Right forelimb (tissue), 1 donor: ENCODE measurements at places on chromosomes 1 and 21.

- peak; percentile 91 for DNase-seq
These were observed 26.5 kb downstream of the DMRTB1 start for GRCh38 chr1:53485478-53486394.

DNA sequence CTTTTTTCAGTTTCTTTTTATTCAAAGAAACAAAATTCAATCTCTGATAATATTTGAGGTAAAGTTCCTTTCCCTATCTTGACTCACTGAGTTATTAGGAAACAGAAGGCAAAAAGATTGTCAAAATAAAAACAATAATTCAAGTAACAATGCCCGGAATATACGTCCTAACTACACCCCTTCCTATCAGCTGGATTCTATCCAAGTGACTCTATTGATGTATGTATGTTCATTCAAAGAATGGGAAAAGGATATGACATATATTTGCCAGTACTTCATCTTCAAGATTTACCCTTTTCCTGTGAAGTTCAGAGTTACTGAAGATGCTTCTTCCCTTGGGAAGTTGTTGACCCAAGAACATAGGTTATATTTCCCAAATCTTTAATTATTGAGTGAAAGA lies 13.7 kb downstream of the SPRTN start:
- DNase-seq, result no peak

- no peak for DNase-seq
These were observed 178.4 kb downstream of the DUSP10 start for GRCh38 chr1:221563476-221563921.

DNA sequence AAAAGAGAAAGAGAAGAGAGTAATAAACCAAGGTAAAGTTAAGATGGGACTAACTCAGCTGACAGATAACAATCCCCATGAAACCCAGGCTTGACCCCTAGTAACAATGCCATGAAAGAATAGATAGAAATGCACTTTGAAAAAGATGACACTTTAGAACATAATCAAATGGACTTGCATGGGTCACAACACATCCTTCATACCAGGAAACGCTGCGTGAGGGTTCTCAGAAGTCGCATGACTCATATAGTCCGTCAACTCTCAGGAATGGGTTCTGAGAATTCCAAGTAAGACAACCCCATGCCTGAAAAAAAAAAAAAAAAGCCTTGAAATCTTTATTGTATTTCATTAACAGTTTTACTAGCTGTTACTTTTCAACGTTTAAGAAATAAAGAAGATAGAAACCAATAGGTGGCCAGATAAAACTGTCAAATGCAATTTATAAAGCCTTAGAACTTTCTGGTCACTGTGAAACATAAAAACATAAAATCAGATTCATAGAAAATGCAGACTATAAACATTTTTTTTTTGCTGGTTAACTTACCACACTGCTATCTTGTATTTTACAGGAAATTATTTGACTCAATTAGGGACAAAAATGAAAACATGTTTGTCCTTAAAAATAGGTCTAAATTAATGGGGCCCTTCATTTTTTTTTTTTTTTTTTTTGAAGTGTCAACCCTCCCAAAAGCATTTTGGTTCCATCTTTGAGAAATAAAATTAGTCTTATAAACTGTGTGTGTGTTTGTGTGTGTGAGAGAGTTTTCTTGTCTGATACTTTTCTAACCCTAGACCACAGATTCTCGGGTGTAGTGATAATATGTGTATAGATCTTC lies 202.1 kb downstream of the NCAM2 start:
- DNase-seq, result no peak

DNA sequence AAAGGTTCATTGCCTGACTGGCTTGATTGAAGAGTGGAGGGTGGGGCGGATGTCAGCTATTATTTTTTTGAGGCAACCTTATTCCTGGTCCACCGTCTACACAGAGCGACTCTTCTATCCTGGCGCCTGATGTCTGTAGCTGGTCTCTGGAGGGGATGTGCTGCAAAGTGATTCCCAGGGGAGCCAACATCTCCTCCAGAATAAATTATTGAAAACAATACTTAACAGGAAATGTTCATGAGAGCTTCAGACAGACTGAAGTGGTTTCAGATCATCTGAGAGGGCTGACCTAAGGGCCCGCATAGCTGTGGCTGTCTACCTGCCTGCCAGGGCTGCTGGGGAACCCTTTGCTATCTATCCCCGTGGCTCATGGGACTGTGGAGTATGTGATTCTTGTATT lies 66.7 kb downstream of the TEX35 start:
- DNase-seq, result no peak

- DNase-seq, result no peak
These were observed 56.7 kb downstream of the KCNC4 start for GRCh38 chr1:110266834-110267233.

GRCh38 chr1:8816264-8816663 lies 1.2 kb downstream of the RERE start:
- no peak for DNase-seq

DNA sequence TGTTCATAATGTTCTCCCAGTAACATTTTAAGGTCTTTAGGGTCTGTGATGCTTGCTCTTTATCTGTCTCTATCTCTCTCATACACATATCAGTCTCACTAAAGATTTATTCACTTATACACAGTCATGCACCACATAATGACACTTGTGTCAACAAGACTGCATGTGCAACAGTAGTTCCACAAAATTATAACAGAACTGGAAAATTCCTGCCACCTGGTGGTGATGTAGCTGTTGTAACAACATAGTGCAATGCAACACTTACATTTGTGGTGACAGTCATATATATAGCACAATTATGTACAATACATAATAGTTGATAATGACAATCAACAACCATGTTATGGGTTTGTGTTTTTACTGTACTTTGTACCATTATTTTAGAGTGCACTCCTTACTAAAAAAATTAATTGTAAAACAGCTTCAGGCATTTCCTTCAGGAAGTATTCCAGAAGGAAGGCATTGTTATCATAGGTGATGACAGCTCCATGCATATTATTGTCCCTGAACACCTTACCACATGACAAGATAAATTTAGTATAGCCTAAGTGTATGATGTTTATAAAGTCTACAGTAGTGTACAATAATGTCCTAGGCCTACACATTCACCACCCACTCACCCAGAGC lies 8.1 kb downstream of the TDRD5 start:
- no peak for DNase-seq

DNA sequence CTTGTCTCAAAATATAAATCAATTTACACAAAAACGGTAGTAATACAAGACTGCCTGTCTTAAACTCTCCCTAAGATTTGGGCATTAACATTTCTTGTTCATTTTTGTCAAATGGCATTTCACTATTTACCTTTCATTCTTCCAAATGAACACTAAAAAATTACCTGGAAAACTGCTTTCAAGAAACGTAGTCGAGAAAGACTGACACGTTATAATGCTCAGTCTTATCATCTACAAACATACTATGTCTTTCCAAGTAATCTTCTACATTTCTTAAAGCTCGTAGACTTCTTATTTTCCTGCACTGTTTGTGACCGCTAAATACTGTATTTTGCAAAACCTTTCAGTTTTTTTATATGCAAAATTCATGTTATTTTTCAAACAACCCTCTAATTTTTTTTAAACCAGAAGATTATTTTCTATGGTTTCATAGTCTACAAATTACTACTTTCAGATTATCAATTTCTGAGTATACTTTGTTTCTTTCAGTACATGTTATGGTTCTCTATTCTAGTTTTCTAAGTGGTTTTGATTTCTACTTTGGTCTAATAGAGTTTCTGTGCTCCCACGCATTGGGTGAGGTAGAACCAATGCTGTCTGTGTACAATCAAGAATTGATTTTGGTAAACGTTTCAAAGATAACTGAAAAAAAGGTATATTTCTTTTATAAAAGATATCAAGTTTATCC lies 336.4 kb downstream of the SMYD3 start:
- DNase-seq, result no peak

DNA sequence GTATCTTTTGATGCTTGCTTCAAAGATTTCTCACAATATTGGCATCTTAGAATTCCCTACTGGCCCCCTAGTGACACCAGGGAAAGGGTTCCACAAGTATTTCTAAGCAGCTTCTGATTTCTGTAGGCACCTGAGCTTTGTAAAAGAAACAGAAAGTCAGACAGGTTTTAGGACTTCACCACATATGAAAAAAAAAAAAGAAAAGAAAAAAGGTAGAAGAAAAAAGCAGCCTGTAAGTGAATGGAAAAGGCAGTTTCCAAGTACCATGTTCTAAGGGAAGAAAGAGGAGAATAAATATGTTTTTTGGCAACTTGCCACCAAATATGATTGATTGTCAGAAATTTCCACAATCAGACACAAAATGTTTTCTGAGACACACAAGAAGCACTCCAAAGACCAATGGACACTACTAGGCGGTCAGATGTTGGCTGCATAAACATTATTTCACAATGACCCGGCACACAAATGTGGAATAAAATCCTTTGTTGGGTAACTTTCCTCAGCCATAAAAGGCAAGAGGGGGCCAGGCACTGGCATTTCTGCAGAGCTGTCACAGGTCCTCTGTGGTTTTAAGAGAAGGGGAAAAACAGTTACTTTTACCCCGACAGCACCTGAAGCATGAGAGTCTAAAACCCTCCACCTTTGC lies 12.7 kb upstream of the CPLANE2 start:
- no peak for DNase-seq

GRCh38 chr1:115822117-115822516 lies 18.8 kb downstream of the NHLH2 start:
- no peak for DNase-seq

DNA sequence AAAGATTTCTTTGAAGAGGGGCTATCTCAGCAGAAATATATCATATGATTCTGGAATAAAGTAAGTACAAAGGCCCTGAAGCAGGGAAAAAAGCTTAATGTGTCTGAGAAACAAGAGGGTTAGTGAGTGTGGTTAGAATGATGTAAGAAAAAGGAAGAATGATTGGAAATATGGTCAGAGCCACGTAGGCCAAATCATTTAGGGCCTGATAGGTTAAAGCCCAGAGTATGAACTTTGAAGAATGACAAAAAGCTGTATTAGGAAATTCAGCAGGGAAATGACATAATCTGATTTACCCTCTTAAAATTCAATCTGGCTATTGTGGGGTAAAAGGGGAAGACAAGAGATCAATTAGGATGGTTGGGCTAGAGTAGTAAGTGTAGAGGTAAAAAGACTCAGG lies 69.0 kb upstream of the MUTYH start:
- DNase-seq, result no peak

DNA sequence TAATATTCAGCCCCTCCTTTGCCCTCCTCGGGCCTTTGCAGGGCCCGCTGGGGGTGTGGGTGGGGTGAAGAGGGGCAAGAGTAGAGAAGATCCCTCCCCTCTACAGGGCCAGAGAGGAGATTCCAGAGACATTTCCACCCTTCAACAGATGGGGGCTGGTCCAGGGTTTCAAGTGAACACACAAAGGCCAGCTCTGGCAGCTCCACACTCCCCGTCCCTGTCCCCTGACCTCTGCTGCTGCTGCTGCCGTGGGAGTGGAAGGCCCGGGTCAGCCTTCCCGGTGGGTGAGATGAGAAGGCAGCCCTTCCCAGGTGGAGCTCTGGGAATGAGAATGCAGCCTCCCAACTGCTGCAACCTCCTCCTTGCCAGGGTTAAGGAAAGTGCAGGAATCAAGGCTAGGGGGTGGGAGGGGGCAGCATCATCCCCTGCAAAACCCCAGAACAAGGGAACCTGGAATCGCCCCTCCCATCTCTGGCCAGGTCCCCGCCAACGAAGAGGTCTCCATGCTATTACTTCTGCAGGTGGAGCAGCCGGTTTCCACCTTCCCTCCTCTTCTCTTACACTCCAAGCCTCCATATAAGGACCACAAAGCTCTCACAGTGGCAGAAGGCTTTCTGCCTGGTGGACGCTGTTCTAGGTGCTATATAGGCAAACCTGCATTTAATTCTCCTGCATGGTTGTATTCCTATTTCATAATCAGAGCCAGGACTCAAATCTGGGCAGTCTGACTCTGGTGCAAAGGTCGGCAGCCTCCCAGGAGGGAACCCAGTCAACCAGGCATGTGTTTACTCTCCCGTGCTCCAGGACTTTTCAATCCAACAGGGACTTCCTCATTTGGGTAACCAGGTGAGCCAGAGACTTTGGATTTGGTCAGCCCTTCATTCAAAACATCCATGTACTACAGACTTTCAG lies 22.9 kb upstream of the ARHGEF10L start:
- DNase-seq, result no peak

GRCh38 chr21:34673006-34673405 lies 4.2 kb downstream of the CLIC6 start:
- no peak for DNase-seq

DNA sequence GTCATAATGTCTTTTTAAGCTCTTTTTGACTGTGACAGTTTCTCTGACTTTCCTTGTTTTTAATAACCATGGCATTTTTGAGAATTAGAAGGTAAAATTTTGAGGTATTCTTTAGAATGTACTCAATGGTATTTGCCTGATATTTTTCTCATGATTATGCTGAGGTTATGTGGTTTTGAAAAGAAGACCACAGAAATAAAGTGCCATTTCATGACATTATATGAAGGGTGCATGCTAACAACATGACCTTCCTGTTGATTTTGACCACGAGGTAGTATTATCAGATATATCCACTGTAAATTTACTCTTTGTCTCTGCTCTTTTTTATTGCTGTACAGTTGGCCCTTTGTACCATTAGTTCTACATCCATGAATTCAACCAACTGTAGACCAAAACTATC lies 1418.5 kb downstream of the PLA2G4A start:
- no peak for DNase-seq

DNA sequence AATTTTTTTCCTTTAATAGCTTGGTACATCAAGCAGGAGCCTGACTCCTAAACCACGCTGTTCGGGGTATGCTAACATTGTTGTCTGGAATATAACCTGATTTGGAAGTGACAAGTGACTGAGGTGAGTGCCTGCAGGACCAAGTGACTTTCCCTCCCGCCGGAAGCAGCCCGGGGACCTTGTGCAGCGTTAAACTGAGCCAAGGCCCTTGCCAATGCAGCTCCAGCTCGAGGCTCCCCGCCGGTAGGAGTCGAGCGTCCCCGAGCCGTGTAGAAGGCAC lies 716 bp upstream of the MTARC1 start:
- DNase-seq, result no peak

GRCh38 chr1:190205713-190206112 lies 272.0 kb downstream of the BRINP3 start:
- DNase-seq, result no peak

- DNase-seq, result no peak
These were observed 100.2 kb downstream of the LMO4 start for GRCh38 chr1:87428883-87429282.

DNA sequence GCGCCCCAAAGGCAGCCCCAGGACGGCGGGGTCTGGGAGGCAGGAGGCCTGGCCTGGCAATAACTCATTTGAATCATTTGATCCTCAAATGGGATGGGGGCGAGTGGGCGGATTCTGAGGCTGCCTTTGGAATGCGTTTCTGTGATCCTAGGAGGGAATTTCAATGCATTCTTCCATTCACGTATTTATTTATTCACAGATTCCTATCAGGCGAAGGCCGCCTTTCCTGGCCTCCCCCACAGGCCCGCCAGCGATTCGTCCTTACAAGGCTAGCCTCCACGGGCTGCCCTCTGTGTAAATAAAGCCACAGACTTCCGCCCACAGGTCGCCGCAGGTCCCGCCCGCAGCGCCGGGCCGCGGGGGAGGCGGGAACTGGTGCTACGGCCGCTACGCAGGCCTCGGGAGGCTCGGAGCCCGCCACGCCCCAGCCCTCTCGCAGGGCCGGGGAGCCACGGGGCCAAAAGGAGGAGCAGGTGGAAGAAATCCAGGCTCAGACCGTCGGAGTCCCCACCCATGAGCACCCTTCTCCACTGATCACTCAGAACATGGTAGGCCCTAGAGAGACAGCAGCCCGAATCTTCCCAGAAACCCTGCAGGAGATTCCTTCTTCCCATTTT lies 31.3 kb upstream of the JUN start:
- DNase-seq, result peak; percentile 77

- no peak for DNase-seq
These were observed 62.7 kb downstream of the ITPKB start for GRCh38 chr1:226676381-226676780.

- no peak for DNase-seq
These were observed 97.7 kb downstream of the PGBD5 start for GRCh38 chr1:230328342-230329015.
